Aortic smooth muscle cell (primary cell): ENCODE measurements at places on chromosomes 2 and 18. TPM values are rescaled to one million over a fixed set of nuclear protein-coding genes. Genes with fewer than 3 reads are reported as not detected.

Gene POTEC
- not detected in 2 replicates for total RNA-seq

Gene PDCD1
- total RNA-seq = not detected in 2 replicates

Gene ALKAL2
- total RNA-seq = not detected in 2 replicates

Gene ANKRD62
- under 0.01 TPM in 1 of 2 replicates, not detected in the other for total RNA-seq

Gene KIAA2012
- total RNA-seq = under 0.01 TPM in 1 of 2 replicates, not detected in the other

Gene OSR1
- 62.4 and 120 TPM in 2 replicates for total RNA-seq

Gene GLI2
- total RNA-seq = 2.4 and 2.9 TPM in 2 replicates

Gene CFAP221
- total RNA-seq = 0.26 and 0.37 TPM in 2 replicates

Gene VAMP8
- total RNA-seq = 0.87 and 1.7 TPM in 2 replicates

Gene DNAH6
- total RNA-seq = under 0.01 and 0.13 TPM in 2 replicates

Gene PIKFYVE
- 35.5 and 41.3 TPM in 2 replicates for total RNA-seq

Gene APCDD1
- 0.79 and 4.4 TPM in 2 replicates for total RNA-seq

Gene IL36G
- total RNA-seq = not detected in 2 replicates
